ENCODE measurements at places on chromosomes 7 and 10. TPM values are rescaled to one million over a fixed set of nuclear protein-coding genes. Genes with fewer than 3 reads are reported as not detected.

DNA sequence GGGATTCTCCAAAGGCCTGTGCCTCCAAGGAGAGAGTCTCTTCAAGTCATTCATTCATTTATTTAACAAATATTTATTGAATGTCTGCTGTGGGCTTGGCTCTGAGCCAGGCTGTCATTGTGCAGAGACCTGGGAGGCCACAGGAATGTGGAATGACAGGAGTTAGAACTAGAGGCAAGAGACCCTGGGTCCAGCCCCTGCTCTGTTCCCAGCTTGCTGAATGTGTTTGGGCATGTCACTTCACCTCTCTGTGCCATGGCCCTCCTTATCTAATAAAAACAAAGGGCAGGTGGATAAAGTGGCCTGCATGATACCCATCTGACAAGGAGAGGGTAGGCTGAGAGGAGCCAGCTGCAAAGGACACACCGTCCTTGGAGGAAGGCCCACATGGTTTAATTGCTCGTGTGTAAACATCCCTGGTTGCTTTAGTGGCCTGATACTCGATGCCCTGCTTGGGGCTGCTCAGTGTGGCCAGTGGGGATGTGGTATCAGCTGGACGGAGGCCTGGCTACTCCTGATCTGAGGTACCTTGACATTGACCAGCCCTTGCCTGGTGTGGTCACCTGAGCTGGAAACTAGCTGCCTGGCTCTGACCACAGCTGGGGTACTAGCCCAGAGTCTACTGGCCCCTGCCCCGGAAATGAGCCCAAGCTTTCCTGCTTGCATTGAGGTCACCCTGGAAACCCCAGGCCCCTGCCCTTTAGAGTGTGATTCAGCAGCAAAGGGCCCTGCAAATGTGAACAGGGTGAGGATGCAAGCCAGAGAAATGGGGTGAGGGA is 116.2 kb downstream of the CDH23 start:
- DNase-seq = no peak

DNA sequence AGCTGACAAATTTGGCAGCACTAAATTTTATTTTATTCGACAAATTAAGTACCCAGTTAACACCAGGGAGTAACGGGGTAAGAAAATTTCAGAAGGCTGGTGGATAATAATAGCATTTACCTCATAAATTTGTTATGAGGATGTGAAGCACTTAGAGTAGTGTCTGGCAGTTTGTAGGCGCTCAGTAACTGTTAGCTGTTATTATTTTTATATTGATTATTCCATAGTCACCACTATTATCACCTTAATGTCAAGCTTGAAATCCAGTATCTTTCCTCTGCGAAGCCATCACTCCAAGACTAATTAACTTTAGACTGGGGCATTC is 563 bp upstream of the COA1 start:
- no peak for DNase-seq

GRCh38 chr7:17019106-17019505 is 137.3 kb upstream of the AGR3 start:
- no peak for DNase-seq

FGL2 gene
- 56.0 TPM for polyA plus RNA-seq

- DNase-seq = no peak
Measured at GRCh38 chr7:80611353-80611752, 27.1 kb upstream of the CD36 start.

DNA sequence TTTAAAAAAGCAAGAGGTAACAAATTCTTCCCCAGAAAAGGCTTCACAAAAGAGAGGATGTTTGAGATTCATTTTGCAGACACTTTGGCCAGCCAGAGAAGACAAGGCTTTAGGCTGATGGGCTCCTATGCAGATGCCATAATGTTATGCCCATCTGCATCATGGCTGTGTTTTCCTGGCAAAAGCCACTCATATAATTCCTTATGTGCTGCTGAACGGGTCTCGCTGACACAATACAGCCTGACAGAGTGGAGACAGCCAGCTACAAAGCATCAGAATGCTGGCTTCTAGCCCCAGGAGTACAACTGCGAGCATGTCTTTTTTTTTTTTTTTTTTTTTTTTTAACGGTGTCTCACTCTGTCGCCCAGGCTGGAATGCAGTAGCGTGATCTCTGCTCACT is 1157.4 kb upstream of the AUTS2 start:
- DNase-seq = no peak

DNA sequence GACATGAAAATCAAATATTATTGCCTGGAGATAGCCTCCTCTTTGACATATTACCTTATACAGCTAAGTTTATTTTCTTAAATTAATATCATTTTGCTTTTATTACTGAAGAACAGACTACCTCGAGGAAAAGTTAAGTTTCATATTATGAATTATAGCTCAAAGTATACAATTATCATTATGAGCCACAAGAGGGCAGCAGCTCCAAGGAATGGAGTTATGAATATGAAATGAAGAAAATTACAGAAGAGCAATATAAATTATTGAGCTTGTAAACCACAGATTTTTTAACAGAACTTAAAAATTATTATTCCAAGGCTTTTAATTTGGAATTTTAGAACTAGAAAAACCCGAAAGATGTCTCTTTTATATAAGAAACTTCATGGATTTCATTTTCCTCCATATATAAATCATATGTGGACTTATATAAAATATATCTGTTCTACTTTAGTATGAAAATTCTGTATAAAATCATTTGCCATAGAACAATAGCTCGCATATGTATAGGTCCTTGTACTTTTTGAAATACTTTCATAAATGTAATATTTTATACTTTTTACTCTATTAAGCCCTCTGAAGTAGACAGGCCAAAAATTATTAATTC is 40.1 kb downstream of the IQUB start:
- peak; percentile 28 for DNase-seq

DNA sequence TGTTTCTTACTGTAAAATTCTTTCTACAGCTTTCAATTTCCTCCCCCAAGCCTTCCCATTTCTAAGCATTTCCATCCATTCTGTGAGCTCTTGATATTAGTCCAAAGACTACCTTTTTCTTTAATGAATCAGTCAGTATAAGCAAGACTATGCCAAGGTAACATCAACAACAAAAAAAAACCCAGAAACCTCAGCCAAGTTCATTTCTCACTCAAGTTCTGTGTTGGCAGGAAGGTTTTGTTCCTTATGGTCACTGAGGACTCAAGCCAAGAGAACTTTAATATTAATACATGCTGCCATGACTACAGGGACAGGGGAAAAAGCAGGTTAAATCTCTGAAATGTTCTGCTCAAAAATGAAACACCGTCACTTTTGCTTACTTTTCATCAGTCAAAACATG is 621.2 kb upstream of the NRP1 start:
- no peak for DNase-seq
